ENCODE measurements at places on chromosomes 3 and 15. TPM values are rescaled to one million over a fixed set of nuclear protein-coding genes. Genes with fewer than 3 reads are reported as not detected.

DNA sequence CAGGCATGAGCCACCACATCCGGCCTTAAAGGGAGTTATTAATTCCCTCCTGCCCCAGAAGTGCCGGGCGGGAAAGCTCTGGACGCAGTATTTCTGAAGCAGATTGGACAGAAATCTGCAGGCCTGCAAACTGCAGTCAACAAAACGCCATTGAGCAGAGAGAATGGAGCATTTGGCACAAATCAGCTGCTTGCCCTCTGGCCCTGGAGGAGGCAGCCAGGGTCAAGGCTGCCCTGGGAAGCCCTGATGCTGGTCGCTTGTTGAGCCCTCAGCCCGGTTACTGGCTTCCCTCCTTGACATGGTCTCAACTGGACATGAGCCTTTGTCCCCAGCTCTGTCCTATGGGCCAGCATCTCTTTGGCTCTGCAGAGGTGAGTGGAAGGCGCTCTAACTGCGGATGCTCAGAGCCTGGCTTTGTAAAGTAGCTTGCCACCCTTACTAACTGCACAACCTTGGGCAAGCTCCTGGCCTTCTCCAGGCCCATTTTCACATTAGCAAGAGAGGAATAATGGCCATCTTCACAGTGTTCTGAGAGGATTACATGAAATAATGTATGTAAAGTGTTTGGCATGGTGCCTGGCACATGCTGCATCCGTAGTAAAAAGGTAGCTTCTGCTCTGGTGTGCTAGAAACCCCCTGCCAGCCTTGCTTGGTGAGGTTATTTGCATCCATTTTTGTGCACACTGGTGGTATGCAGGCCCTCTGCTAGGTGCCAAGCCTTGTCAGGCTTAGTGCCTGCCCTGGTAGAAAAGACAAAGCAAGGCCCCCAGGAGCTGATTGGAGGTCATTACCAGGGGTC, 4.1 kb downstream of the SEMA4B start:
- DNase-seq, result no peak
- H3K27ac ChIP-seq, result no peak overlapping the region
- H3K4me1 ChIP-seq, result peaks cover 22% of the 10 kb centered on the region
- H3K36me3 ChIP-seq, result peaks cover 61% of the 10 kb centered on the region
- no peaks in the 10 kb centered on the region for H3K27me3 ChIP-seq

DNA sequence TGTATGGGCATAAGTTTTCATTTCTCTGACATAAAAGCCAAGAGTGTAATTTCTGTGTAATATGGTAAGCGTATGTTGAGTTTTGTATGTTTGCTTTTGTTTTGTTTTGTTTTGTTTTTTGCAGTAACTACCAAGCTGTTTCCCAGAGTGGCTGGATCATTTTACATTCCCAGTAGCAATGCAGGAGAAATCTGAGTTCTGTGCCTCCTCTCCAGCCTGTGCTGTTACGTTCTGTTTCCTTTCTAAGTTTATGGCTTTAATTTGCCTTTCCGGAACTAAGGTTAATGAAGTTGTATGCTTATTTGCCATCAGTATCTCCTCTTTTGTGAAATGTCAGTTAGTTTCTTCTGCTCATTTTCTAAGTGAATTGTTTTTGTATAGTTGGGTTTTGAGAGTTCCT, 307.8 kb downstream of the GABRG3 start:
- H3K27me3 ChIP-seq, result no peaks in the 10 kb centered on the region
- DNase-seq, result no peak
- H3K36me3 ChIP-seq, result no peaks in the 10 kb centered on the region
- no peak overlapping the region for H3K4me3 ChIP-seq
- H3K4me1 ChIP-seq, result no peaks in the 10 kb centered on the region
- no peak overlapping the region for H3K27ac ChIP-seq

DNA sequence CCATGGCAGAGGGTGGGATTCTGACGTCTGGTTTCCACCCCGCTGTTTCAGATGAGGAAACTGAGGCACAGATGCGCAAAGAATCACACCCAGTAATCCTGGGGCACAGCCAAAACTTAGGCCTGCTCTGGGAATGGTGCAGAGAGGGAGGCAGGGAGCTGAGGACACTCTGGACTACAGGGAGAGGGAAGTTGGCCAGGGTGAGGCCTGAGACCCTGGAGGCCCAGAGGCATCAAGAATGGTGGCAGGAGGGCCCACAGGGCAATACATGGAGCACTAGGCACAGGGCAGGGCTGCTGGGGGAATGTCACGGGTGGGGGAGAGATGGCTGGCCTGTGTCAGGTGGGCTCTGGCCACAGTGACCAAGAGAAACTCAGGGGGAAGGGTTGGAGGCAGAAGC, 63.6 kb downstream of the TLE3 start:
- H3K4me3 ChIP-seq, result no peak overlapping the region
- H3K4me1 ChIP-seq, result no peaks in the 10 kb centered on the region
- no peak for DNase-seq

GRCh38 chr15:93261845-93262244, 172.8 kb upstream of the RGMA start:
- H3K27me3 ChIP-seq, result peaks cover 43% of the 10 kb centered on the region
- no peaks in the 10 kb centered on the region for H3K4me1 ChIP-seq
- no peak for DNase-seq
- H3K36me3 ChIP-seq, result no peaks in the 10 kb centered on the region
- H3K27ac ChIP-seq, result no peak overlapping the region

- peak overlapping the region; percentile 44 for H3K27ac ChIP-seq
- no peak overlapping the region for H3K4me3 ChIP-seq
- H3K27me3 ChIP-seq, result no peaks in the 10 kb centered on the region
- peaks cover 79% of the 10 kb centered on the region for H3K36me3 ChIP-seq
Measured at GRCh38 chr3:49720855-49721595, 1.5 kb upstream of the AMIGO3 start.

GRCh38 chr15:89409184-89410038, 74.8 kb upstream of the POLG start:
- H3K36me3 ChIP-seq, result no peaks in the 10 kb centered on the region
- no peak overlapping the region for H3K27ac ChIP-seq
- no peaks in the 10 kb centered on the region for H3K4me1 ChIP-seq

BNC1 gene
- not detected for total RNA-seq

DNA sequence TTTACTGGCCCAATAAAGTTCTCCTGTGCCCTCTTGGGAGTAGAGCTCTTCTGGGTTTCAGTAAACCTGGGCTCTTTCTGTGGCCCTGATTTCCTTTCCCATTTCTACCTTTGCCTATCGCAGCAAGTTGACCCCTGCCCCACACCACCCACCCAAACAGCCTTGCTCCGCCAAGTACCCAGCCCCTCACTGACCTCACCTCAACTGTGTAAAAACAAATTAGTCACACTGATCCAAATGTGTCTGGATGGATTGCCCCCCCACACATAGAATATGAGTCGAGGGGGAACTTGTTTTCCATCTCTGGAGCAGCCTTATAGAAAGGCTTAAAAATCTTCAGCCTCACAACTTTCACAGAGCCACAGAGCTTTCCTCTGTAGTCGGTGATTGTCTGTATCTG, 28.6 kb upstream of the VEPH1 start:
- H3K4me1 ChIP-seq, result peaks cover 6% of the 10 kb centered on the region
- H3K27ac ChIP-seq, result no peak overlapping the region
- no peak for DNase-seq
- no peaks in the 10 kb centered on the region for H3K36me3 ChIP-seq

GRCh38 chr3:176247191-176247590, 950.1 kb downstream of the TBL1XR1 start:
- DNase-seq, result no peak
- no peak overlapping the region for H3K4me3 ChIP-seq
- H3K4me1 ChIP-seq, result no peaks in the 10 kb centered on the region
- H3K27me3 ChIP-seq, result no peaks in the 10 kb centered on the region

LPP gene
- 219 TPM for total RNA-seq

- H3K36me3 ChIP-seq, result no peaks in the 10 kb centered on the region
- no peaks in the 10 kb centered on the region for H3K27me3 ChIP-seq
- H3K27ac ChIP-seq, result no peak overlapping the region
- no peak overlapping the region for H3K4me3 ChIP-seq
- DNase-seq, result no peak
- no peaks in the 10 kb centered on the region for H3K4me1 ChIP-seq
Measured at GRCh38 chr3:195238586-195239118, 32.3 kb downstream of the XXYLT1 start.

- no peaks in the 10 kb centered on the region for H3K36me3 ChIP-seq
- no peak for DNase-seq
- H3K27ac ChIP-seq, result no peak overlapping the region
- no peaks in the 10 kb centered on the region for H3K4me1 ChIP-seq
- H3K27me3 ChIP-seq, result no peaks in the 10 kb centered on the region
- H3K4me3 ChIP-seq, result no peak overlapping the region
Measured at GRCh38 chr3:8052659-8053058, 449.0 kb upstream of the LMCD1 start.

- H3K4me1 ChIP-seq, result no peaks in the 10 kb centered on the region
- H3K36me3 ChIP-seq, result no peaks in the 10 kb centered on the region
- DNase-seq, result no peak
- no peak overlapping the region for H3K27ac ChIP-seq
Measured at GRCh38 chr15:69337138-69337537, 38.4 kb downstream of the PAQR5 start.

DNA sequence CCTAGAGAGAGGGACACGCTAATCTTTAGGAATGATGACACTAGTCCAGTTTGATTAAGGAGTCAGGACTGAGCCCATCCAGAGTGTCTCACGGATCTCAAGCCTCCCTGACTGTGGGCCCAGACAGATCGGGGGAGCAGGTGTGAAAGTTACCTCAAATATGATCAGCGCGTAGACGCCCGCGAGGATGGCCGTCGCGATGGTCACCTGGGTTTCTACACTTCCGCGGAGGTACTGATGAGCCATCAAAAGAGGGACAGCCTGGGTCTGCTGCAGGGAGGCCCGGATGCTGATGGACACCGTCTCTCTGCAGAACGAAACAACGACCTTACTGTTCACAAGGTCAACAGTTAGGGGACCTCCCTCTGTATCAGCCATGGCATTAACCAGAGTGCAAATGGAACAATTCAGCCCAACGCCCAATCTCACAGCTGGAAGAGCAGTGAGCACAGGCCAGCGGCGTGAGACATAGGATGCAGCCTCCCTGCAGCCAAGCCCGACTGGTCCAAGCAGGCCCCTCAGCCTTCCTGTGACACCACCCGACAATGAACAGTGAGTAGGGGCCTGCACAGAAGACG, 84.4 kb downstream of the OCA2 start:
- H3K27me3 ChIP-seq, result no peaks in the 10 kb centered on the region
- H3K27ac ChIP-seq, result no peak overlapping the region
- DNase-seq, result no peak
- no peaks in the 10 kb centered on the region for H3K4me1 ChIP-seq
- H3K4me3 ChIP-seq, result no peak overlapping the region

MNS1 gene
- total RNA-seq, result 25.5 TPM

DNAH12 gene
- 0.92 TPM for total RNA-seq

MASP1 gene
- total RNA-seq, result 0.17 TPM

DNA sequence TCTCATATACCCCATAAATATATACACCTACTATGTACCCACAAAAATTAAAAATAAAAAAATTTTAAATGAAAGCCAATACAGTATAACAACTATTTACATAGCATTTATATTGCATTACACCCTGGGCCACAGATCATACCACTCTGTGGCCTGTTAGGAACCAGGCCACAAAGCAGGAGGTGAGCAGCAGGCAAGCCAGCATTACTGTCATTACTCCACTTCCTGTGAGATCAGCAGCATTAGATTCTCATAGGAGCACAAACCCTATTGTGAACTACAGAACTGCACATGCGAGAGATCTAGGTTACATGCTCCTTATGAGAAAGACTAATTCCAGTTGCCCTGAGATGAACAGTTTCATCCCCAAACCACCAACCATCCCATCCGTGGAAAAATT, 17.4 kb downstream of the FILIP1L start:
- H3K4me1 ChIP-seq, result peaks cover 31% of the 10 kb centered on the region
- H3K27ac ChIP-seq, result no peak overlapping the region
- H3K27me3 ChIP-seq, result no peaks in the 10 kb centered on the region
- H3K36me3 ChIP-seq, result no peaks in the 10 kb centered on the region
- H3K4me3 ChIP-seq, result no peak overlapping the region

GRCh38 chr3:20028905-20029331, 11.3 kb upstream of the KAT2B start:
- H3K36me3 ChIP-seq, result no peaks in the 10 kb centered on the region
- peaks cover 7% of the 10 kb centered on the region for H3K4me1 ChIP-seq
- no peak overlapping the region for H3K4me3 ChIP-seq
- H3K27me3 ChIP-seq, result no peaks in the 10 kb centered on the region
- H3K27ac ChIP-seq, result no peak overlapping the region

GRCh38 chr3:36373084-36373483, 7.2 kb upstream of the STAC start:
- H3K27me3 ChIP-seq, result no peaks in the 10 kb centered on the region
- peaks cover 17% of the 10 kb centered on the region for H3K4me1 ChIP-seq
- H3K36me3 ChIP-seq, result no peaks in the 10 kb centered on the region
- peak overlapping the region; percentile 26 for H3K27ac ChIP-seq
- no peak for DNase-seq
- no peak overlapping the region for H3K4me3 ChIP-seq

DNA sequence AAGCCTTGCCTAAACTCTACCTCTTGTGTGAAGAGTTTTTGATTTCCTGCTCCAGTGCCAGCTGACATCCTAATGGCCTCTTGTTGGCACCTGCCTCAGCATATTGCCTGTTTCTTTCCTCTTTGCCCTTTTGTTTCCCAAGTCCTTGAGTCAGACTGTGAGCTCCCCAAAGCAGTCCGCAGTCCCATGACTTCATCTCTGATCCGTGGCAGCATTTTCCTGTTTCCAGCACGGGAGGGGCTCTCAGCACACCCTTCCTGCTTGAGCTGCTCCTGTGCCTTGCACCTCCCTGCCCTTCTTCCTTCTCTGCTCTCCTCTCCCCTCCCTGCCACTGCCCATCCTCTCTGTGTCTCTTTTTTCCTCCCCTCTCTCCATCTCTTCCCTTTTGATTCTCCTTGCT, 179.6 kb downstream of the EPHB1 start:
- no peak for DNase-seq
- H3K4me3 ChIP-seq, result no peak overlapping the region
- peaks cover 70% of the 10 kb centered on the region for H3K27me3 ChIP-seq

DNA sequence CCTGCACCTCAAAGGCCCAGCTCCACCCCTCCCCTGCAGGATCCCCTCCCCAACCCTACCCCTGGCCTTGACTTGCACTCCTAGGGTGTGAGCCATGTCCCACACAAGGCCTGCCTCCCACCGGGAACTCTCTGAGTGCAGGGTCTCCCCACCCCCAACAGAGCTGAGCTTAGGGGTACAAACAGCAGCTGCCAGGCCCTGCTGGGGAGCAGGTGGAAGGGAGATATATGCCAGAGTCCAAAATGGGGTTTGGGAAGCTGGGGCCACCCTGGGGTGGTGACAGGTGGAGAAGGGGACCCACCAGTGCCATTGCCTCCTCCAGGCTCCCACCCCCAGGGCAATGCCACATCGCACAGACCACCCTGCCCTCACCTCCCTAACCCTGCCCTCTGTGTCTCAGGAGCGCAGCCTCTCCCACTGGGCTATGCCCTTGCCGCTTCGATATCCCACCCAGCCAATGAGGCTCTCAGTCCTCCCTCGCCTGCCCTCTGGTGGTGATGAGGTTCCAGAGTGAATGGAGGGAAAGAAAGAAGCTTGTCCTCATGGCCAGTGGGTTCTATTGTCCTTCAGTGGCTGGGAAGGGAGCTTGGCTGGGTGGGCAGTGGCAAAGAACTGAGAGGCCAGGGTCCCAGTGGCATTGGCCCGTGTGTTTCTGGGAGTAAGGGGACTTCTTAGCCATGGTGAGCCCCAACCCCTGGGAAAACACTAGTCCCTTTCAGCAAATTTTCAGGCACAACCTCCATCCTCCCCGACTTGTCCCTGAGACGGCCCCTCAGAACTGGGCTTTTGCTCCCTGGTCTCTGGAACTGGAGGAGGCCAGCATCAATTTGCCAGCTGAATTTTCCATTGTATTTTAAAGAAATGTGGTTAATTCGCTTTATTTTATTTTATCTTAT, 46.8 kb downstream of the CYP11A1 start:
- H3K27ac ChIP-seq, result no peak overlapping the region
- H3K4me1 ChIP-seq, result peaks cover 10% of the 10 kb centered on the region
- H3K27me3 ChIP-seq, result peaks cover 35% of the 10 kb centered on the region
- H3K36me3 ChIP-seq, result no peaks in the 10 kb centered on the region
- DNase-seq, result peak; percentile 73
